ENCODE measurements at places on chromosomes 1 and 21.

DNA sequence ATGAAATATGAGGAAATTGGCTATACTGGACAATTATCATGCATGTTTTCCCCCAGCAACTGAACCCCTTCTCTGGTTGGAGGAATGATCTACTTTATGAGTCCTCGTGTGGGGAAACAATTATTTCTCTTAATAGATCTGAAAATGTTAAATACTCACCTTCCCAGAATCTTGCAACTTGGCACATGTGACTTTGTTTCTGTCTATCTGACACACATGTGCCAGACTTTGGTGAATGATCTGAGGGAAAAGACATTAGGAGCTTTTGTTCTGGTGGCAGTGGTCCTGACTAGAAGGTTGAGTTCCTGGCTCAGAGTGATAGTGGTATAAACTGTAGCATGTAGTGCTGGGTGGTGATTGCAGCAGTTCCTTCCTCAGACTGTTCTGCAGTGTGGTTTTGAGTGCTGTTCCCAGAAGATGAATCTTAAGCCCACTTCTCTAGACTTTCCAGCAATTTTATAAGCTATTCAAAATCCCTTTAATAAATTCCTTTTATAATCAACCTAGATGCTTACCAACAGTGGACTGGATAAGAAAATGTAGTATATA, 59.3 kb upstream of the B3GALNT2 start:
- no peak for DNase-seq

DNA sequence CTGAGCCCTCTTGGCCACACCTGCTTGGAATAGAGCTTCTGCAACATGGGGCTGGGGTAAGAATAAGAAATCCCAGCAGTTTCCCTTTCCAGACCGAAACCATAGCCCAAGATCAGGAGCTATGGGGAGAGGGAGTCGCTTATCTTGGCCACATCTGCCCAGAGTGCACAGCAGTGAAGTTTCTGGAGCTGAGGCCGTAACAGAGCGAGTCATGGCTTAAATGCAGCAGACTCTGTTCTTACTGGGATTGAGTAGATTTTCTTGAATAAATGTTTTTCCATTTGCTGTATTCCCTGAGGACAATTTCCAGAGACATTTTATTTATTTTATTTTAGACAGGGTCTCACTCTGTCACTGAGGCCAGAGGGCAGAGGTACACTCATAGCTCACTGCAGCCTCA, 33.5 kb downstream of the CFAP57 start:
- DNase-seq: no peak

- DNase-seq: no peak
These were observed 7.3 kb downstream of the GNG4 start for GRCh38 chr1:235642011-235642942.

GRCh38 chr1:18190598-18190997, 83.0 kb downstream of the IGSF21 start:
- DNase-seq: no peak
